Omental fat pad (tissue), 4 donors: ENCODE measurements at places on chromosomes 3 and 15.

- no peak for DNase-seq
Observed at GRCh38 chr3:136346486-136346885, 96.3 kb downstream of the PCCB start.

- no peak for DNase-seq
Observed at GRCh38 chr3:11582191-11582968, 61.3 kb downstream of the VGLL4 start.

- no peak for DNase-seq
Observed at GRCh38 chr3:61638741-61639140, 77.4 kb downstream of the PTPRG start.

GRCh38 chr3:53045518-53046170 is at the start of gene SFMBT1:
Gene SFMBT1 (minus strand): TSS chr3:53046073. CDS start chr3:52969128, 76,945 bp downstream.
- DNase-seq = no peak

DNA sequence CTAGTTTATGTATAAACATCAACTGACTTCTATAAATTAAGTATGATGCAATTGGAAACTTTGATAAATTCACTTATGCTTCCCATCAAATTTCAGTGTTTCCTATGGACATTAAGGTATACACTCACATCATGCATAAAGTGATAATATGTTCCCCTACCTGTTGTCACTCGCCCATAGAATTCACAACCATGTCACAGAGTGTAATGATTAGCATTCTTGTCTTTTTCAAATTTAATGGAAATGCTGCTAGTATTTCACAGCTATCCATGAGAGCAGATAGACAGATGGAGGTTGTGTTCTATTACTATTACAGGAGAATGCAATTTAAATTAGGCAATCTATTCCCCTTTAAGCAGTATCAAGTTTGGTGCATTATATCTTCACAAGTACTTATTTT is 984 bp downstream of the PLSCR4 start:
- no peak for DNase-seq

DNA sequence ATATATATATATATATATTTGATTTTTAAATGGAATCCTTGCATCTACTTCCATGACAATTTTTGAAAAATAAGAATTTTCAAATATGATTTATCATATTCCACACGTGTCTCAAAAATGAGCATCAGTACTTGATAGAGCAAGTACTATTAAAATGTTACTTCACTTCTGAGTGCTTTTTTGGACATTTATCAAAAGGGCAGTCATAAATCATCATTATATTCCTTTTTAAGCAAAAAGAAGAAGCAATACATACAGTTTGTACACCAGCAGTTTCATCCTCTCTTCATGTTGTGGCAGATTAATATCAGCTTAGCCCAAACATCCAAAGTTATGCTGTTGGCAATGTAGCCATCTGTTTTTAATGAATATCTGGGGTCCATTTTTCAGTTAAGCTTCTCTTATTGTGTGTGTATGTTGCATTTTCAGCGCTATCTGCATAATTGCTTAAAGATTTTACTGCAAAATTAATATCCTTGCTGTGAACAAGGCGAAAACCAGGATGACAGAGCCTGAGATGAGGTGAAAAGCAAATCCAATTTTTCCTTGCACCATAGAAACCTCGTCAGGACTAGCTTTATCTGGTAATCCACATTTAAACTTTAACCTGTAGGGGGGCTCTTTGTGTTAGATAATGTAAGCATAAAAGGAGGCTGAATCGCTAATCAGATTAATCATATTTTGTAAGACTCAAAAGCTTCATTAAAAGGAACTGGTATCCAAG is 604.9 kb upstream of the AGTR1 start:
- no peak for DNase-seq

DNA sequence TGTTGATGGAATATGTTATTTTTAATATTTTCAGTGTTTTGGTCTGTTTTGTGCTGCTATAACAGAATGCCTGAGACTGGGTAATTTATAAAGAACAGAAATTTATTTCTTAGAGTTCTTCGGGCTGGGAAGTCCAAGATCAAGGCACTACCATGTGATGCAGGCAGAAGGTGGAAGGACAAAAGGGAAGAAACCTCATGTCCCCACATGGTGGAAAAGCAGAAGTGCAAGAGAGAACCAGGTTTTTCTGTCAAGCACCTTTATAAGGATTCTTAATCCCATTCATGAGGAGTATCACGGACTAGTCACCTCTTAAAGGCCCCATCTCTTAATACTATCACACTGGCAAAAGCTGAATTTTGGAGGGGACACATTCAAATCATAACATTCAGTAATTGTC is 57.9 kb upstream of the EPHB3 start:
- DNase-seq = no peak

GRCh38 chr3:151940481-151940880 is 67.0 kb downstream of the SUCNR1 start:
- DNase-seq = no peak

DNA sequence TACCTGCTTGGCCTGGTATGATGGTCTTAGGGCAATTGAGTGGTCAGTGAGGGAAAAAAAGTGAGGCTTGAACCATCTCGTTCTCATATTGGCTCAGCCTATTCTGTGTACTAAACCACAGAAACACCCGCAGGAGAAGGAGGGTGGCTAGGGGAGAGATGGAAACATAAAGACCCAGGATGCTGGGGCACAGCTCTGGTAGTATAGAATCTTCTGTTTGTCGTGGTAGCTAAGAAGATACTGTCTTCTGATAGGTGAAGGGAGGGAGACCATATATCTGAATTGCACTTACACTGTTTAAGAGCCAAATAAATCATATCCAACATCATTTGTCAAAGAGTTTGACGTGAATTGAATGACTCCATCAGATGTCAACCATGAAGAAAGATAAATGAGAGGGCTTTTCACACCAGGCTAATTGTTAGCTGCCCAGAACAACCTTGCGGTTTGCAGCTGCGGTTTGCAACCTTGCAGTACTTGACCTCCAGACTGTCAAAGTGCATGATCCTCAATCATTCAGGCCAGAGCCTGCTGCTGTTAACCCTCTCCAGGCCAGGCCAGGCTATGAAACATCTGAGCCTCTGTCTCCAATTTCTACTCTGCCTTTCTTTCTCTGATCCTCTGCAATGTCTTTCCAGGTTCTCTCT is 40.9 kb upstream of the PIK3R4 start:
- no peak for DNase-seq

DNA sequence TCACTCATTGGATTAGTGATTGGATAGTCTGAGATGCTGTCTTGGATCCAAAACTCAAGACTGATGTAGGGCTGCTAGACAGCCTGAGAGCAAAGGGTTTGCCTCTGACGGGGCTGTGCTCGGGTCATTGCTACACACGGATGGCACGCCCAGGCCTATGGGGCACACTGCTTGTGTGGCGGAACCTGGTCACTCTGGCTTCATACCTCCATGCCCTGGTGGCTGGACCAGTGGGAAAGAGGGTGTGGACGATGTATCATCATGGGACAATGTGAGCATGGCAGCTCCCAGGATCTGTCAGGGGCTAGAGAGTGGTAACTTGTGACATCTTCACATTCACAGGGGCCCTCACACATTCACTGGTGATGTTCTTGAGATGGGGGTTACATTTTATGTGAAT is 18.1 kb upstream of the CCDC174 start:
- DNase-seq = no peak

DNA sequence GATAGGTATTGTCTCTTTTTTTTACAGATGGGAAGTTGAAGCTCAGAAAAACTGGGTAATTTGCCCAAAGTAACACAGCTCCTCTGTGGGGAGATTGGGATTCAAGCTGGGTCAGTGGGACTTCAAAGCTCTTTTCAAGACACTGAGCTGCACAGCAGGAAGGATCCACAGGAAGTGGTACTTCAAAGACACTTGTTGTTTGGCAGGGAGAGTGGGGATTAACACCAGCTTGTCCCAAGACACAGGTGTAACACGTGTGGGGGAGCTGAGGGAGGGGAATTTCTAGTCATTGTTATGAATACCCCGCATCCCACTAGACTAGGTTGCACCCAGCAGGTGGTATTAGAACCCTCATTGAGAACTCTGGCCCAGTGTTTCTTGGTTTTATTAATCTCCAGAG is 116.0 kb downstream of the FOXB1 start:
- no peak for DNase-seq

DNA sequence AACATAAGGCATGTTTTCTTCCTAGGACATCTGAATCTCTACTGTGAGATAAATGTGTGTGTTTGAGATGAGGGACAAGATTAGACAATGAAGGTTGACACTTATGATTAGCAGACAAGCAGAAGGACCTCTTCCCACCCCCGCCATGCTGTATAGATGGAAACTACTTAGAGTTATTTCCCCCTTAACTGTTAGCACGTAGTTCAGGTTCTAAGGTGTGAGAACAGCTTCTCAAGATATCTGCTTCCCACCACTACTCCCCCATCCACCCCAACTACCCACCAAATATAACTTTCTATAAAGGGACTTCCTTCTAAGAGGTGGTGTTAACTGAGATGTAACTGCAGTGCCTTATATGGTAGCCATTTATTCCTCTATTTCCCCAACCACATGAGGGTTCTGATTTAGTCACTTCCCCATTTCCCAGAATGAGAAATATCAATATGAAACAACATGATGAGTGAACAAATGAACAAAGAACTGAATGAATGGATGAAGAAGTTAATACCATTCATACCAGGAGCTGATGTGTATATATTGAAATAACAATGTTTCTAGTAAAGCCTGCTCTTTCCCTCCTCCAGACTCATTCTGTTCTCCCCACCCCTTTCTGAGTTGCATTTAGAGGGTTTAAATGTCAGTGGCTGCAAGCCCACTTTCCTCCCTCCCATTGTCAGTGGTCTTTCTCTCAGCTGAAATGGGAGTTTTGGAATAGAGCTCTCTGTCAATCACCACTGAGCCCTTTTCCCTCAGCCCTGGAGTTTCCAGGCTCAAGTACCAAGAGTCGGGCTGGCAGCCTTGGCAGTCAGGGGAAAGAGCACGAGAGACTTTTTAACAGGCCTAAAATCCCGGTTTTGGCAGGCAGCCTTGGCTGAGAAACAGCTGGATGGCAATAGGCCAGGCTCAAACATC is 7.7 kb upstream of the RFTN1 start:
- no peak for DNase-seq

DNA sequence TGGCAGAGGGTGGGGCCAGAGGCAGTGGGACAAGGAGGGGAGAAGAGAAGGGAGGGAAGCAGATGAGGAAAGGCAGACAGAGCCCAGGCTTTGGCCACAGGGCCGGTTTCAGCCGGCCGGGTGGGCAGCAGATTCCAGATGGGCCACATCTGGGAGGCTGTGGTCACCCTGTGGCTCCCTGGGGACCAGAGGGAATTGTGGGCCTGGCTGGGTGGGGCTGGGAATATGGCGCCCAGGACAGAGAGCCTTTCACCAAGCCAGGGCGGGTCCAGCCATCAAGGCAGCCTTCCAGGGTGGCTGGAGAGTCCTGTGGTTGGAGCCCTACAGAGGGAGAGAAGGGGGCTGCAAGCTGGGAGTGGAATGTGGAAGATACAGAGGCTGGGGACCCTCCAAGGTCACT is 18.9 kb downstream of the PTH1R start:
- no peak for DNase-seq

DNA sequence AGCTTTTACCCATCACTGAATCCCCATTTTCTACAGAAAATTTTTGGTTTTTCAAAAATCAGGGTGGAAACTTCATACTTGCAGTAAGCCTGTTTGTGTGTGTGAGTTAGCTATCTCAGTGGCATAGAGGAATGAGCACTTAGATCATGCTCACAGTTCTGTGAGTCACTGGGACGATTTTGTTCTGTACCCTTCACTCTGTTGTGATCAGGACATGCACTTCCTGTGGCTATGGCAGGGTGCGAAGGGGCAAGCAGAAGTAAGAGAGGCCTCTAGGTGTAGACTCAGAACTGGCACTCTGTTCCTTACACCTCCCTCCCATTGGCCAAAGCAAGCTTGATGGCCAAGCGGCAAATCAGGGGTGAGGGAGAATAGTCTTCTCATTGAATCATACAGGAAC is 11.6 kb downstream of the NIPA2 start:
- no peak for DNase-seq

- no peak for DNase-seq
Observed at GRCh38 chr3:142077859-142078500, 71.4 kb downstream of the TFDP2 start.

- DNase-seq = no peak
Observed at GRCh38 chr15:48493763-48494225, 151.7 kb downstream of the FBN1 start.

DNA sequence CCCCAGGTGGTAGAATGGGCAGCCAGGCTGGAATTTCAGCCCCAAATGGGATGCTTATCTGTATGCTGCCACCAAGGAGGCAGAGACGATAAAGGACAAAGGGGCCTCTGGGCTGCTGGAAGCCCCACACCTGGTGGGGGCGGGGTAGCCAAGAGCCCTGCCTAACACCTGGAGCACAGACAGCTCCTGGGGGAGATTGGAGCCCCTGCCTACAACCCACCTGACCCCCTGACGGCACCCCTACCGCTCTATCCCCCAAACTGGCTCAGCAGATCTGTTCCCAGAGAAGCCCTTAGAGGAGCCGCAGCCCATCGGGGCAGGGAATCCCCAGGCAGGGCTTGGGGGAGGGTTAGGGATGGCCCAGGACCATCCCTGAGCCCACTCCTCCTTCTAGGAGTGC is 15.8 kb upstream of the SEMA3F start:
- DNase-seq = no peak

DNA sequence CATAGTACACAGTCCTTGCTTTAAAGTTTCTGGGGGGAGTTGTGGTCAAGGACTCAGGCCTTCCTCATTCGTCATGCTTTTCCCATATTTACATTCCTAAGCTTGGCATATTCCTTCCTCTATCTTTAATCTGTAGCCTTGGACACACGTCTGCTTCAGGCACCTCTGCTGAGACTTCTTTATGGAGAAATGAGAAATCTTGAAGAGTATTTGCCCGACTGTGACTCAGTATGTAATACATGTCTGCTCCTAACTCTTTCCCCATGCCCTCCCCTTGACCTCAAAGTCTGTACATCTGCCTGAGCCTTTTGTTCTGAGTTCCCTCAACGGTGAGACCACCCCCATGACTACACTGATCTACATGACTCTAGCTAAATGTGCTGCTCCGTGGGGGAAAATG is 246.1 kb downstream of the SI start:
- no peak for DNase-seq

GRCh38 chr3:124962403-124962940 is 27.9 kb upstream of the MUC13 start:
- DNase-seq = no peak

- DNase-seq = no peak
Observed at GRCh38 chr3:4906107-4906621, 73.1 kb upstream of the BHLHE40 start.

DNA sequence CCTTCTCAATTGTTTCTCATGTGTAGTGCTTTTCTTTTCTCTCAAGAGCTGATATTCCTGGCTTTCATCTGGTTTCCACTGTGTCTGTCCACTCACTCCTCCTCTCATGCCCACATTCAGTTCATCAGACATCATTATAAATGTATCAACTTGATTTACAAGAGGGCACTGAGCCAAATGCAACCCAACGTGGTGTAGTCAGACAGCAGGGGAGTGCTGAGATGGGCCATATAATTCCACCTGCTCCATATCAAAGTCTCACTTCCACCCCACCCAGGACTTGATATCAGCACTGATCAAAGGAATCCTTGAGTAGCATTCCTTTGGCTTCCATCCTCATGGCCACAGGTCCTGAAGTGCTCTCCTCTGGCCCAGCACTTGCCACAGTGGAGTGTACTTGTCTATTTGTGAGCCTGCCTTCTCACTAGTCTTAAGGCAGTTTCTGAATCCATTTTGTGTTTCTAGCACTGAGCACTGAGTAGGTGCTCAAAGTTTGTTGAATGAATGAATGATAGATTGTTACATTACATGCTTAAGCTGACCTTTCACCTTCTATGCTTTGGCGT is 252.8 kb downstream of the CLSTN2 start:
- no peak for DNase-seq
